Memory B cell (primary cell): ENCODE measurements at places on chromosomes 3 and 15.

- DNase-seq = no peak
These were observed 276.3 kb downstream of the RBMS3 start for GRCh38 chr3:29557186-29557585.

DNA sequence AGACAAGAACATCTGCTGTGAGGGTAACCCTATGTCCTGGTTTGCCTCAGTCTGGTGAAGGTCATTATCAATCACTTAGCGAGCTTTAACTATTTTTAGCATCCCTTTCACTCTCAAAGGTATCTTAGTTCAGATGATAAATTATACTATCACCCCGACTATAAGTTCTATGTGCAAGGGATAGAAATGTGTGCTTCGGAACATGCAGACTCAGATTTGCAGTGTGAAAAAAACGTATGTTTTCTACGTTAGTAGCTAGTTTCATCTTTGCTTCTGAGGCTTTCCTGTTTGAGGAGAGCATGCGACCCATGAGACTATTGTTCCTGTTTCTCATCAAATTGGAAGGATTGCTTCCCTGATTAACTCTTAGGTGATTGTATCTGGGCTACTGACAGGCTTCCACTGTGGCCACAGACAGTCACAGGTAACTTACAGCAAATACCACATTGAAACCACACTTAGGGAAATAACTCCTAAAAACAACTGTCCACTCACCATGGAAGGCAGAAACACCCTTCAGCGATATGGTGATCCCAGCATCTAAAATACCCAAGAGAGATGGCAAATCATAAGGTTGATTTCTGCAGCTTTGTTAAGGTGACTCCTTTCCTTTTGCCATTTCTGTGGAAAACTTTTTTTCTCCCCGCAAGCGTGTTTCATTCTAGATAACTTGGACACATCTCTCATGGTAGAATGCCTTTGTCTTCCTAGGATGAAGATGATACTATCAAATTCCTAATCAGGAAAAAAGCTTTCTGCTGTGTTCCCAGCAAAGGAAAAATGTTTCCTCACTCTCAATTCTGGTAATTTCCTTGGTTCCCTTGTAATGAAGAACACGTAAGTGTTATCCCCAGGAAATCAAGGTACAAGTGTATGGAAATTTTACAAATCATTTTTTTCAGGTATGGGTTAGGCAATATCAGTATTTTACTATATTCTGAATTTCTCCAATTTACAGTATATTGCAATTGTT, 5.2 kb downstream of the GCSAM start:
- DNase-seq = no peak

- no peak for DNase-seq
These were observed 5.1 kb downstream of the LSAMP start for GRCh38 chr3:116440196-116440595.

GRCh38 chr3:67526246-67526645, 128.2 kb downstream of the SUCLG2 start:
- DNase-seq = no peak

DNA sequence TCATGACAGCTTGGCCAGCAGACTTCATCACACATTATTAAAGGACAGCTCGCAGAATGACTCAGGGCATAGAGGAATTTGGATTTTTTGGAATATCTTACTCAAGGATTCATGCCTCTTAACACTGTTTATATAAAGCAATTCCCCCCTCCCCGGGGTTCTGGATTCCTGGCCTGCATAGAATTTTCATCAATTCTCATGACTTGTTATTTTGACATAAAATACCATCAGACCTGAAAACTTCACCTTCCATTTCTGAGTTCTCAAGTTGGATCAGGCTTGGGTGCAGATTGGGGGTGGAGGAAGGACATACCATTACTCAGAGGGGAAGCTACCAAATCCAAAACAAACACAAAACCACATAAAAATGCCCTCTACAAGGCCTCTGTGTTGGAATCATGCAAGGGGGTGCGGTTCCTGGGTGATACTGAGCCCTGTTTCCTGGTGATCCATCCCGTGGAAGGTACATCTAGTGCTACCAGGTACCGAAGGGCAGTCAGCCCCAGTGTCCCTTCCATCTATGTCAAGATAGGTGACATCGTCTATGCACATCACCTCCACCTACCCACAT, 95.3 kb downstream of the DAPK2 start:
- no peak for DNase-seq

- DNase-seq = no peak
These were observed 70.9 kb upstream of the POLG start for GRCh38 chr15:89405494-89405893.

DNA sequence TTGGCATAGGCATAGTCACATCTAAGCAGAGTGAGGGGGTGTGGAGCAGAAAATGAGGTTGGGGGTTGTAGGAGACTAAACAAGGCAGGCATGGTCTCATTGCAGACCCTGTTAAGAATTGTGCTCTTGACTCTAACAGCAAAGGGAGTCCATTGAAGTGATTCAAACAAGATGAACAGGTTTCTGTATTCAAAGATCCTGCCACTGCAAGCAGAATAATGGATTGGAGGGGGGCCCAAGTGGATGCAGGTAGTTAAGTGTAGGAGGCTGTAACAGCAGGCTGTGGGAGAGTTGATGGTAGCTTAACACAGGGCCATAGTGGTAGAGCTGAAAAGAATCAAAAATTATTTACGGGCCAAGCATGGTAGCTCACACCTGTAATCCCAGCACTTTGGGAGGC, 34.4 kb downstream of the CASR start:
- DNase-seq = no peak

- no peak for DNase-seq
These were observed 15.3 kb downstream of the NPTN start for GRCh38 chr15:73617913-73618312.
